ENCODE measurements at places on chromosomes 12 and 14. TPM values are rescaled to one million over a fixed set of nuclear protein-coding genes. Genes with fewer than 3 reads are reported as not detected.

The PPP1R36 gene
- 1.3 TPM for total RNA-seq

The SUOX gene
- 9.2 TPM for total RNA-seq

The SRRM4 gene
- total RNA-seq, result not detected

The PTHLH gene
- 0.26 TPM for total RNA-seq

The GALNT16 gene
- 8.5 TPM for total RNA-seq
